ENCODE measurements at places on chromosomes 3 and 15.

DNA sequence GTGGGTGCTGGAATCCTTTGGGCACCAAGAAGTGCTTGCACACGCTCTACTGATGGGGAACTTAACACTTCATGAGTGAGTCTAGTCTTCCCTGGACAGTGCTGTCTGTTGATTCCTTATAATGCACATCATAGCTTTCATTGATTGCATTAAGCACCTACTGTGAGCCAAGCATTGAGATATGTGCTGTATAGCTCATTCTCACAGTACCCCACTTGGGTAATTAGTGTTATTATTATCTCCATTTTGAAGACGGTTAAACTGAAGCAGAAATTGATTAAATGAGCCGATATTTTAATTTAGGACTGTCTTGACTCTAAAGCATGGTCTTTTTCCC, 504 bp upstream of the PDHB start:
- no peak for DNase-seq

- DNase-seq, result no peak
These were observed 38.0 kb upstream of the PTPN23 start for GRCh38 chr3:47342812-47343211.

DNA sequence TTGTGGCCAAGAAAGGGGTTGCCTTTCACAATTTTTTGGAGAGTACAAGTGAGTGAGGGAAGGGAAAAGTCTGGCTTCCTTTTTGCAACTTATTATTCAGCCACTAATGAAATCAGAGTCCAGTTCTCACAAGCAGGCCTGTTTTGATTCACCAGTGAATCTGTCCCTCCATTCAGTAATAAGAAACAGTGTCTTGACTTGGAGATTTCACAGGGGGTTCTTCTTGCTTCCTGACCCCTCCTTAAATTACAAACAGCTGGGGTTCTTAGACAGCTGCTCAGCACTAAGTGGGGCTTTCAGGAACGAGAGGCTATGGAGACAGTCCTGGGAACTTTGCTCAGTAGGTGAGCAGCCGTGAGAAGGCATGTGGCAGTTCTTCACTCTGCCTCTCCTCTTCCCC, 24.5 kb downstream of the SEMA3G start:
- no peak for DNase-seq

DNA sequence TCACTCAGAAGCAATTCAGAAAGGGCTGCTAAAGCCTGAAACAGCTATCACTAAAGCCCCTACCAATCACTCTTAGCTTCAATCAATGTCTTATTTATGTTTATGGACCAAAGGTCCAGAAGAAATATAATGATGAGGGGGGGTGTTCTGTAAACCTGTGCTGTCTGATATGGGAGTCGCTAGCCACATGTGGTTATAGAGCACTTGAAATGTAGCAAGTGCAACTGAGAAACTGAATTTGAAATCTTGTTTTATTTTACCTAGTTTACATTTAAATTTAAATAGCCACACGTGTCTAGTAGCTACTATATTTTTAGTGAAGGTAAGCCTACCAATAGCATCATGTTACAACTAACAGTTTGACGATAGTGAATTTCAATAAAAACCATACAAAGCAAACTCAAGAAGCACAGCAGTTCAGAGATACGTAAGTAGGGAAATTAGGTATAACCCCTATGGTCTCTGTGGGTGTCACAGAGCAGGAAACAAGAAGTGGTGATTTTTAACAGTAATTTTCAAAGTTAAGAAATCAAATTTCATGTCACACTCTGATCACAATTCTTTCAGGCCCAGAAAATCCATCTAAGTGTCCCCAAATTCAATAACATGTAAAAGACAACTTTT, 3.6 kb downstream of the POU1F1 start:
- DNase-seq, result no peak

- no peak for DNase-seq
These were observed 45.1 kb upstream of the EIF1B start for GRCh38 chr3:40264451-40264850.

- no peak for DNase-seq
These were observed 39.2 kb upstream of the STRIT1 start for GRCh38 chr3:155332716-155333115.
